Endothelial cell (in vitro differentiated cells): ENCODE measurements at places on chromosomes 4 and X. TPM values are rescaled to one million over a fixed set of nuclear protein-coding genes. Genes with fewer than 3 reads are reported as not detected.

Gene RIBC1
- 0.97 TPM for total RNA-seq

Gene SMIM10L2A
- total RNA-seq, result 23.6 TPM

Gene MAB21L2
- not detected for total RNA-seq

Gene CNKSR2
- 1.1 TPM for total RNA-seq

Gene PCDH11X
- 1.3 TPM for total RNA-seq

Gene GYPE
- total RNA-seq, result 0.41 TPM

Gene PAGE2
- not detected for total RNA-seq

Gene CDX4
- total RNA-seq, result not detected

DNA sequence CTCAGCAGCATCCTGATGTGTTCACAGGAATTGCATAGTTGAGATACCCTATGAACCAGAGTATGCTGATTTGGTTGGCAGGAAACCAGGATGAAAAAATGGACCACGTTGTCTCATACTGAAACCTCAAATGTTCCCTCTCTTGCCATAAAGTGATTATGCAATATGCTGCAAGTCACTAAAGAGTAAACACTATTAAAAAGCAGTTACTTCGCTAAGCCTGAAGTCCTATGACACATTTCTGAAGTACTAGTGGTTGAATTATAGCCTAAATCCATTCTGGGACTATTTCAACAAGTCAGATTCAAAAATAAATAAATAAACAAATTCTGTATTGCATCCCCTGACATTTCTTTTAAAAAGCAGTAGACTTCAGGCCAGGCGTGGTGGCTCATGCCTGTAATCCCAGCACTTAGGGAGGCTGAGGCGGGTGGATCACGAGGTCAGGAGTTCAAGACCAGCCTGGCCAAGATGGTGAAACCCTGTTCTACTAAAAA lies 106.0 kb upstream of the NAP1L5 start:
- no peak for DNase-seq

DNA sequence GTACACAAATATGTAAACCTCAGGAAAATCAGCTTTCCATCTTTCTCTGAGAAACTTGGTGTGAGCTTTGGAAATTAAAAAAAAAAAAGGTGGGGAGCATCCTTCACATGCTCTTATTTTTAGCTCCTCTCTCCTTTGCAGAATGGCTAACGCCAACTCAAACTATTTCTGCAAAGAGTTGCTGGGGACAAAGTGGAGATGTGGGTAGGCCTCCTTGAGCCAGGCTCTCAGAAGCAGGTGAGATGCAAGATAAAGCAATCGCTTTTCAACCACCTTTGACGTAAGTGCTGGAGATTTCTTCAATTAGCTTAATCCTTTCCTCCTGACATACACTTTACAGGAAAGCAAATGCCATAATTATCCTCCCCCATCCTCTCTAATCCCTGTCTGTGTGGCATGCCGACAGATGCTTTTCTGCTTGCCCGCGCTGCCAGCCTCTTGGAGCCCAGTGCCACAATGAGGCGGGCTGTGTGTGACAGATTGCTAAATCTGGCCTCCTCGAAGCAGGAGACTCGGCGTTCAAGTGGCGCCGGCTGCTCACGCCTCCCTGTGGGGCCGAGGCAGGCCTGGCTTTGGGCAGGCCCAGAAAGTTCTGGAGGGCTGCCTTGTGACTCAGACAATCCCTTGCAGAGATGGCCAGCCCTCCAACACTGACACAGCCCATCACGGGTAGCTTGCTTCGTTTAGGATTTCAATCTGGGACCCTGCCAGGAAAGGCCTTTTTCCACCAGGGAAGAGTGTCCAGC lies 64.9 kb upstream of the SOD3 start:
- no peak for DNase-seq

DNA sequence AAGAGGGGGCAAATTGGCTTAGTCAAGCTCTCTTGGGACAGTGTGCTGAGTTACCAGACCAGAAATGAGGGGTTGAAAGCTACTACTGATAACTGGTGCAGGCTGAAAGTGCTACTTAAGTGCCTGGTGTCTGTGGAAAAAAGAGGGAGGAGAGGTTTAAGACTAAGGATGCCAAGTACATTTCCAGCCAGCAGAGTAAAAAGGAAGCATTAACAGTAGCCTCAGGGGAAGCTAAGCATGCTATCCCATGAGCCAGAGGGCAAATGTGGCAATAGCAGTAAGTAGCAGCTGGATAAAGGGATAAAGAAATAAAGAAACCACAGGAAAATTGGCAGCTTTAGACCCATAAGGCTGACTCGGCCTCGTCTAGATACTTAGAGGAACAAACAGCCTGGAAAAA lies 196.3 kb upstream of the MAB21L2 start:
- no peak for DNase-seq

GRCh38 chrX:41167888-41168287 lies 82.6 kb downstream of the USP9X start:
- no peak for DNase-seq

GRCh38 chr4:83731609-83732008 lies 195.7 kb downstream of the GPAT3 start:
- no peak for DNase-seq

DNA sequence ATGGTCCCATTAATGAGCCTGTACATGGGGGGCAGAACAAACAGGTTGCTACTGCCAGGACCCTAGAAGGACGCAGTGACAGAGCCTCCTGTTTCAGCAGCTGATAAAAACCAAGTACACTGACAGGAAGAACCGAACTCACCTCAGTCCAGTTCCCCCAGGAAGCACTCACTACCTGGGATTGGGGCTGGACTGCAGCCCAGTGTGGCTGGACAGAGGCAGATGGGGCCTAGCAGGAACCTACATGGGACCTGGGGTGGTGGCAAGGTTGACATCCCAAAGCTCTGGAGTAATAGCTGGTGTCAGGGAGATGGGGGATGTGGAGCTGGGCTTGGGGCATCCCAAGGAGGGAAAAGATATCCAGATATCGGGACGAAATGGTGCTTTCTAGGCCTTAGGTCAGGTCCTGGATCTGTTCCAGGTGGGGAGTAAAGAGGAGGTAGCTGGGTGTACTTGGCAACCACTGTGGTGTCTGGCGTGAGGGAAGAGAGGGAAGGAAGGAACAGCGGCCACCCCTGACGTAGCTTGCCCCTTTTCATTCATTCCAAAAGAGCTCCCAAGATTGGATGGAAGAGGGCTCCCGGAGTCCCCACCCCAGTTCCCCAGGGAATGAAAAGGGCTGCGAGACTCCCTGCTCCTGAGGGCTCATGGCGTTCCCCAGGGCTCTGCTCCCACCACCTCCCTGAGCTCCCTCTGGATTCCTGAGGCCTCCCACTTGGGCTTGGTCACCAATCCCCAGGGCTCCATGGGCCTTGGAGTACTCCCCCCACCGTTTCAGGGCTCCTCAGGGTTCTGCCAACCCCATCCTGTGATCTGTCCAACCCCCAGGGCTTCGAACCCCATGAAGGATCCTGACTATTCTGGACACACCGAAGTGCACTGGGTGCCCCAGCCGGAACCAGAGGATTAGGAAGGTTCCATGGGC lies 4.5 kb downstream of the EMD start:
- DNase-seq, result no peak

DNA sequence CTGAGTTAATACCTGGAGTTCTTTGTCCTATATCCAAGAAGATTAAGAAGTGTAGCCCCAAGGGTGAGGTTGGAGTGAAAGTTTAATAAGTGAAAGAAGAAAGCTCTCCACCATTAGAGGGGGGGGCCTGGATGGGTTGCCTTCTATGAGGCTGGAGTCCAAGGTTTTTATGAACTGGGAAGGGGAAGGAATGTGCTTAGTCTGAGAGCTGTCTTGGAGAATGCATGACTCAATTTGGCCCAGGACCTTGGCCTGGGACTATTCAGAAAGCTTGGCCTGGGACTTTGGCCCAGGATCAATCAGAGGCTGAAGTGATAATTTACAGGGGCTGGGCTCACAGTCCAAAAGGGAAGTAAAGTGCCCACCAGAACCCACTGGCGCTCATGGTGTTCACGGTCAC lies 1049.0 kb upstream of the GRIA3 start:
- DNase-seq, result no peak

DNA sequence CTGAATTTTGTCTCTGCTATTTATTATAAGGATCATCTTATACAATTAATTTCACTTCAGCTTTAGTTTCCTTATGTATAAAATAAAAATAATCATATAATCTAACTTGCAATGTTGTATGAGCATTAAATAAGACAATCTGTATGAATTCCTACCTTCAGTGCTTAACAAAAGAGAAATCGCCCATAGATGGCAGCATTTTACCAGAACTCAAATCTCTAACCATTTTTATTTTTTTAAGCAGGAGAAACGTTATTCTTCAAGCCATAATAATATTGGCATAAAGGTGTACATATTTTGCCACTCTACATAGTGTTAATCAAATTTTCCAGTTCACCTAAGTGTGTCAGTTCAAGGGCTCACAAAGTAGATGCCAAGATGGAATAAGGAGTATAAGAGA lies 78.8 kb downstream of the TMEM47 start:
- no peak for DNase-seq

GRCh38 chr4:82519776-82520175 lies 42.0 kb downstream of the TMEM150C start:
- DNase-seq, result no peak

DNA sequence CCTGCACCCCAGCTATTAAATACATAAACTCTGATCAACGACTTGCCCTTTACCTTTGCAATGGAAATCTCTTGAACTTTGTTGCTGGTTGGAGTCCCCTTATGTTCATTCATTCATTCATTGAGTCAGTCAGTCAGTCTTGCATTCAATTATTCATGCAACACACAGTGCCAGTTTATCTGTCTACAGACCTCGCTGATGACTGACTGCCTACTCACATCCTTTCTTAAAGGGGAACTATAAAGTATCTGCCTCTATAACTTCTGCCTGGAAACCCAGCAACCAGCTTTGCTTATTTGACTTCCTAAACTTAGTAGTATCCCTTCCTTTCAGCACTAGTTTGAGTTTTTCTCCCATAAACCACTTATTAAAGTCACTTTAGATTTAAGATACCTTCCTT lies 620.8 kb upstream of the ADGRL3 start:
- no peak for DNase-seq

- no peak for DNase-seq
Observed at GRCh38 chrX:44428989-44429627, 85.6 kb upstream of the EFHC2 start.

GRCh38 chrX:40434947-40435346 lies 145.8 kb upstream of the ATP6AP2 start:
- DNase-seq, result no peak
